ENCODE measurements at places on chromosomes 3 and 15.

GRCh38 chr15:39285071-39285470, 295.8 kb upstream of the THBS1 start:
- DNase-seq = no peak

- no peak for DNase-seq
Observed at GRCh38 chr15:32775103-32775502, 57.3 kb downstream of the GREM1 start.

DNA sequence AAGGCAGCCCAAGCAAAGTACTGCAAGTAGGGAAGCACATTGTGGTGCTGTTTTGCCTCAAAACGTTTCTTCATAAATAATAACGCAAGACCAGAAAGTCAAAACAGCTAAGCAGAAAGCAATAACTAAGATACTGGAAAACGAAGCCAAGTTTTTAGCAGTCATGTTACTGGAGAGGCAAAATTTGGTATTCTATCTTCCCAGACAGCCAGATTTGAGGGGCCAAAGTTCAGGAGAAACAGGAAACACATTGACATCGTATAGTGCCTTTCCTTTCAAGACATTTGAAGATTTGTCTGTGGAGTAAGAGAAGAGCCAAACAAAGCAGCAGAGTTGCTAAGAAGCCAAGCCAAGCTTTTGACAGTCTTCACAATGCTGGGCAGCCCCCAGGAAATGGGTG, 843.6 kb upstream of the NECTIN3 start:
- DNase-seq = no peak

GRCh38 chr15:42919799-42920518, 619 bp downstream of the TTBK2 start:
- no peak for DNase-seq

DNA sequence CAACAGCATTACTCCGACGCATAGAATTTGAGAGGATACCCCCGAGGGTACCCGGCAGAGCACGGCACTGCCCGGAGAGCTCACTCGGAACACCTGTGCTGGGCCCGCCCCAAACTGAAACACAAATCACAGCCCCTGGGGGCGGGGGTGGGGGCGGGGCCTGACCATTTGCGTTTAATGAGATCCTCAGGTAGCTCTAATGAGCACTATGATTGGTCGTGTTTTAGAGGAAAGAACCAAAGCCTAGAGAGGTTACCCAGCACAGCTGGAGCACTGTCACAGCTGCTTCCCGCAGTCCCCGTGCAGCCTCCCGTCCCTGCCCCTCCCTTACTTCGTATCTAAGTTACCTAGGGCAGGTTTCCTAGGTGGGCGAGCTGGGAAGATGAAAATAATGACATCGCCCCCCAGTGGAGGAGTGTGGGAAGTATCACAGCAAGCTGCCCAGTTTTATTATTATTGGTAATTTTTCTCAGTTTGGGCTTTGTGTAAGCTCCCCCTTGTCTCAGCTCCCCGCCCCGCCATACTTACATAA, 187.1 kb downstream of the PDE8A start:
- peak; percentile 18 for DNase-seq

Data from HCT116 (cell line).